ENCODE measurements at places on chromosomes 12 and 14. TPM values are rescaled to one million over a fixed set of nuclear protein-coding genes. Genes with fewer than 3 reads are reported as not detected.

Gene HOXC12
- total RNA-seq, result not detected

Gene TSPAN19
- not detected for total RNA-seq

Gene FGF23
- total RNA-seq, result not detected

Gene PRPF39
- total RNA-seq, result 16.7 TPM

Gene OR10P1
- total RNA-seq, result 1.3 TPM

Gene HHIPL1
- total RNA-seq, result 1.9 TPM

Gene TMEM121
- 3.6 TPM for total RNA-seq

Gene RNASE3
- not detected for total RNA-seq

Gene MYL6
- 784 TPM for total RNA-seq
